ENCODE measurements at places on chromosomes 6 and 20.

DNA sequence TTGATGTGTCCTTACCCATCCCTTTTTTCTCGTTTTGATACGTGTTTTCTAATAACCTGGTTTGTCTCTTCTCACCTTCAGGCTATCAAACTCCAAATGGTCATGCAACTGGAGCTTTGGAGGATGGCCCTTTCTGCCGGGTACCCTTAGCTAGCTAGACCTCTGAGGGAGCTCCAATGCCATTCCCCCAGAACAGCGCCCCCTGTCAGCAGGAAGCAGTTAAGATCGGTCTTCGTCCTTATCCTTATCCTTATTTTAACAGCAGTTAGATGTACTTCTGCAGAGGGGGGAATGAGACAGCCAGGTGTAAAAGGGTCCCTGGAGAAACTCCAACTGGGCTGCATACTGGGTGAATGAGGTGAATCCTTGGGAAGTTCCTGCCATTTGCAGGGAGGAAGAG lies 37.2 kb downstream of the SEL1L2 start:
- no peak overlapping the region for H3K27ac ChIP-seq
- H3K4me3 ChIP-seq, result no peak overlapping the region
- H3K27me3 ChIP-seq, result no peaks in the 10 kb centered on the region
- no peak for DNase-seq

DNA sequence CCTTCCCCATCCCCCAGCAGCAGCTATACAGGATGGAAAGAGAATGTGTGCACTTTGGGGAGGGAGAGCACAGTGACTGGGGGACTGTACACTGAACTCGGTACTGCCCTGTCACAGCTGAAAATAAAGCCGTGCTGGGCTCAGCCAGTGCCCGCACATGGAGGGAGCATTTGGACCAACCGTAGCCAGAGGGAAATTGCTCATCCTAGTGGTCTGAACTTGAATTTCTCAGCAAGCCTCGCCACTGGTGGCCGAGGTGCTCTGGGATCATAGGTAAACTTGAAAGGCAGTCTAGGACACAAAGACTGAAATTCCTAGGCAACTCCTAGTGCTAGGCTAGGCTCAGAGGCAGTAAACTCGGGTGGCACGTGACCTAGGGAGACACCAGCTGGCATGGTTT lies 61.0 kb downstream of the DZANK1 start:
- no peaks in the 10 kb centered on the region for H3K27me3 ChIP-seq
- no peak overlapping the region for H3K4me3 ChIP-seq
- H3K4me1 ChIP-seq, result no peaks in the 10 kb centered on the region
- no peaks in the 10 kb centered on the region for H3K36me3 ChIP-seq
- no peak for DNase-seq

- no peaks in the 10 kb centered on the region for H3K36me3 ChIP-seq
- no peaks in the 10 kb centered on the region for H3K4me1 ChIP-seq
- DNase-seq, result no peak
Observed at GRCh38 chr6:41222045-41222444, 6.1 kb upstream of the TREML4 start.

DNA sequence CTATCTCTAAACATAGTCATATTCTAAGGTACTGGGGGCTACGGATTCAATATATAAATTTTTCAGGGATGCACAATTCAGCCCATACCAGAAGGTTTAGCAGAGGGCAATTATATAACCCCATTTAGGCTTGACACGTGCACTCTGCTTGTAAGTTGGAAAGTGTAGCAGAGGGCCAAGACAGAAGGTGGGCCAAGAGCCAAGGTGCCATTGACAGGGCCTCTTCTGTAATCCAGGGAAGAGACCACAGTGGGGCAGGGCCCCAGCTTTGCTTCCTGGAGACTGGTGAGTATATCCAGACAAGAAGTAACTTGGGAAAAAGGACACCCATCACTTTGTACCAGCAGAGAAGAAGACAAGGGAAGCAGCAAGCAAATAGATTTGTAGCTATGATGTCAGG lies 672.4 kb upstream of the MARCKS start:
- H3K36me3 ChIP-seq, result no peaks in the 10 kb centered on the region
- no peaks in the 10 kb centered on the region for H3K27me3 ChIP-seq
- no peak overlapping the region for H3K4me3 ChIP-seq
- no peak for DNase-seq

DNA sequence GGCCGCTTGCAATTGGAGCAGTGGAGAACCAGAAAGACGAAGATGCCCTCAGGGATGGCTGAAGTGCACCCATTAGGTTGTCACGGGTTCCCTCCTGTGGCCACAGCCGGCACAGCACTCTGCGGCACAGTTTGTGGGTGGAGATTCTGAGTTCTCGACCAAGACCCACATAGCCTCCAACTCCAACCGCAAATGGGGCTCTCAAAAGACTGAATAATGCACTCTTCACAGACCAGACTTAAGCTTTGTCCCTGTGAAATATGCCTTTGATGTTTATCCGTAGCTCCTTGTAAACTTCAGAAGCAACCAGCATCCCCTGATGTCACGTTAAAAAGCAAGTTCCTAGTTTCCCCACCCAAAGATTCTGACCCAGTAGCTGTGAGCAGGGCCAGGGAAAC lies 934 bp upstream of the CST9 start:
- H3K4me3 ChIP-seq, result no peak overlapping the region
- H3K4me1 ChIP-seq, result no peaks in the 10 kb centered on the region
- DNase-seq, result peak; percentile 35
- no peak overlapping the region for H3K27ac ChIP-seq

DNA sequence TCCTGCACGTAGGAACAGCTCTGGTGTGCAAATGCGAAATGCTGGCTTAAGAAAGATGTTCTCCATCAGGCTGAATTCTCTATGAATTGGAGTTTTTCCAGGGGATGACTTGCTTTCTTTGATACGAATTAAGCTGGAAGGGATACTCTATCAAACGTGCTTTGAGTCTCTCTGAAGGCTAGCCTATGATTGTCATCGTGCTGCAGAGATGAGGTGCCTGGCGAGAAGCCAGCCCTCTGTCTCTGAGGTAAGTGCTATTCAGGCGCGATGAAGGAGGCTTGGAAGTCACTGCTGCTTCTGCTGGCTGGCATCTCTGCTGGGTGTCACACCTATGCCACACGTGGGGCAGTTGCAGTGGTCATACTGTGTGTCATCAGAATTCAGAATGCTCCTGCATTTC lies 223.7 kb downstream of the TAF4 start:
- no peaks in the 10 kb centered on the region for H3K36me3 ChIP-seq
- no peaks in the 10 kb centered on the region for H3K4me1 ChIP-seq
- DNase-seq, result peak; percentile 15
- no peak overlapping the region for H3K4me3 ChIP-seq

GRCh38 chr20:58450254-58450653 lies 61.2 kb downstream of the VAPB start:
- DNase-seq, result no peak
- no peaks in the 10 kb centered on the region for H3K36me3 ChIP-seq
- no peak overlapping the region for H3K4me3 ChIP-seq
- H3K4me1 ChIP-seq, result no peaks in the 10 kb centered on the region
- H3K27me3 ChIP-seq, result no peaks in the 10 kb centered on the region

DNA sequence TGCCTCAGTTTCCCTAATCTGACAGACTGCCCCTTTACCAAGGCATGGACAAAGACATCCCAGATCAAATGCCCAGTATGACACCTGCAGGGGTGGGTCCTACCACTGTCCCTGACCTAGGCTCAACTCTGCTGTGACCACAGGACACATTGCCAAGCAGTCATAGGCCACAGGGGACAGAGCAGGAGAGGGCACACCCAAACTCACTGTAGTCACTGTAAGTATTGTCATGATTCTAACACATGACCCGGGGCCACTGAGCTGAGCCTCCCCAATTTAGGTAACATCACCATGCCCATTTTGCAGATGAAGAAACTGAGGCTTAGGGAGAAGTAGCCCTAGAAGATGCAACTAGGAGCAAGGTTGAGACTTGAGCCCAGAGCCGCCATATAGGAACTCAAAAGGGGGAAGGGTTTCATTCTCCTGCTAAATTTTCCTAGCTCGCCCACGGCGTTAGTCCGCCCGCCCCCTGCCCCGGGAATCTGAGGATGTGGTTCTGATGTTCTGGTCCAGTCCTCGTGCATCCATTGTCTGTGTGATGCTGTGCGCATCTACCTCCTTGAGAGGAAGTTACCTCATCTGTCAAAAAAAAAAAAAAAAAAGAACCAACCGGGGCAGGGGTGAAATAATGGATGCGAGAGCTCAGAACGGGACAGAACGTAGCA lies 44.8 kb downstream of the PMEPA1 start:
- H3K36me3 ChIP-seq, result no peaks in the 10 kb centered on the region
- H3K4me3 ChIP-seq, result no peak overlapping the region
- no peaks in the 10 kb centered on the region for H3K4me1 ChIP-seq
- no peaks in the 10 kb centered on the region for H3K27me3 ChIP-seq
- DNase-seq, result peak; percentile 24

GRCh38 chr20:33685328-33686099 lies 671 bp downstream of the E2F1 start:
- peaks cover 18% of the 10 kb centered on the region for H3K4me1 ChIP-seq
- no peaks in the 10 kb centered on the region for H3K36me3 ChIP-seq

- H3K36me3 ChIP-seq, result no peaks in the 10 kb centered on the region
- H3K4me3 ChIP-seq, result no peak overlapping the region
- no peaks in the 10 kb centered on the region for H3K27me3 ChIP-seq
- no peak for DNase-seq
- no peak overlapping the region for H3K27ac ChIP-seq
Observed at GRCh38 chr6:36717231-36717825, 19.7 kb downstream of the RAB44 start.

DNA sequence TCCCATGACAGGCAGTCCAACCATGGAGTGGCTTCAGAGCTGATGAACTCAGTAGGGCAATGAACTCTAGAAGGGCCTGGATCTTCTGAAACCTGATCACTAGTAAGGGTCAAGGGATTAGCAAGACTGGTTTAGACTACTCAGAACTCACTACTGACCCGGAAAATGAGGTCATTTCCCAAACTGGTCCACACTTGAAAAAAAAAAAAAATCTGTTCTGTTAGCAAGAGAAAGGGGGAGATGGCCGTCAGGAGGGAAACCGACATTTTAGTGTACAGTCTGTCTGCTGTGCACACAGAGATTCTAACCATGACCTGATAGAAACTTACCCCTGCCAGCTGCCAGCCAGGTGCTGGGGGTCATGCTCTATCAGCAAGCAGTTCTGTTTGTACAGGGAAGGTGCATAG lies 262.4 kb upstream of the AGPAT4 start:
- DNase-seq, result no peak
- H3K27me3 ChIP-seq, result no peaks in the 10 kb centered on the region
- no peaks in the 10 kb centered on the region for H3K4me1 ChIP-seq
- H3K4me3 ChIP-seq, result no peak overlapping the region

All from Peyer's patch (tissue), 4 donors.